Posterior cingulate gyrus (tissue), 11 donors: ENCODE measurements at places on chromosomes 16 and 17.

GRCh38 chr16:49859125-49859811 lies 3.4 kb upstream of the ZNF423 start:
- DNase-seq: no peak

GRCh38 chr16:19239511-19240155 lies 45.9 kb upstream of the CLEC19A start:
- no peak for DNase-seq

DNA sequence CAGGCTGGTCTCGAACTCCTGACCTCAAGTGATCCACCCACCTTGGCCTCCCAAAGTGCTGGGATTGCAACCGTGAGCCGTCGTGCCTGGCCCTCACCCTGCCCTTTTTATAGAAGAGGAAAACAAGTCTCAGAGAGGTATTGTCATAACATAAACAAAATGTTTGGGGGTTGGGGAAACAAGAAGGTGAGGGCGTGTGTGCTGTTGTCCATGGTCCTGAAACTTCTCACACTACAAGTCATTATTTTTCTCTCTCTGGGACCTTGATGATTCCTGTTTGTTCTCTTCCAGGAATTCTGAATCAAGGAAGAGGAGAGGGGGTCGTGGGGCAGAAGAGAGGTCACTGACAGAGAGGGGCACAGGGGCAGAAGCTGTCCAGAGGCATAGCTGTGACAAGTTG lies 160.2 kb upstream of the LHX1 start:
- DNase-seq: no peak

DNA sequence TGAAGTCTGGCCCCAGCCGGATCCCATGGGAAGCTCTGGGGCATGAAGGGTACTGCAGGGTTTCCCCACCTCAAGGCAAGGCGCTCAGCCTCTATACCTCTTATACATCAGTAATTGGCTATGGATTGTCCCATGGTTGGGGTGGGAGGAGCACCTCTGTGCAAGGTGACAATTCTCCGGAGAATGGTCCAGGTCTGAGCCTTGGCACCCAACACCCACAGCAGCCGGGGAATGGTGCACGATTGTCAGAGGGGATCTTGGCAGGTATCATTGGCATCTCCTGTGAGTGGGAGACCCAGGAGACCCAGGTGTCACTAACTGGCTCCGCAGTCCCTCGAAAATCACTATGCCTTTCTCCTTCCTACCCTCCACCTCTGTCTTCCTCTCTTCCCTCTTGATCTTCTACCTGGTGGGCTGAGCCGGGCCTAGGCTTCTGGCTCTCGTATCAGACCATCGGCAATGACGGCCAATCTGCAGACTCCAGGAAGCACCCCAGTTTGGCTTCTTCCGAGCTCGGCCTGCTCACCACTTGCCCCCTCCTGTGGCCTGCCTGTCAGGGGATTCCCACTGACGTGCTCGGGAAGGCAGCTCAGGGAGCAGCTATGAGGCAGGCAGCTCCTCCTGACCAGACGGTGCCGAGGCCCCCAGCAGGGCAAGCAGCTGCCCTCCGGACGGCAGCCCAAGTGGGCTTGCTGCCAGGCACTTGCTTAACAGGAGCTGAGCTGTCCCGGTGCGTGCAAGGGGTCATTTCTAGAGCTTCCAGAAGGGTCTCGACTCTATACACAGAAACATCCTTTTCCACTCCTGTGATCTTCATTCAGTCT lies 10.0 kb upstream of the CALB2 start:
- no peak for DNase-seq

- DNase-seq: no peak
Observed at GRCh38 chr17:77222356-77222755, 81.6 kb downstream of the SEC14L1 start.

- no peak for DNase-seq
Observed at GRCh38 chr17:42436391-42436790, 13.3 kb upstream of the CAVIN1 start.

DNA sequence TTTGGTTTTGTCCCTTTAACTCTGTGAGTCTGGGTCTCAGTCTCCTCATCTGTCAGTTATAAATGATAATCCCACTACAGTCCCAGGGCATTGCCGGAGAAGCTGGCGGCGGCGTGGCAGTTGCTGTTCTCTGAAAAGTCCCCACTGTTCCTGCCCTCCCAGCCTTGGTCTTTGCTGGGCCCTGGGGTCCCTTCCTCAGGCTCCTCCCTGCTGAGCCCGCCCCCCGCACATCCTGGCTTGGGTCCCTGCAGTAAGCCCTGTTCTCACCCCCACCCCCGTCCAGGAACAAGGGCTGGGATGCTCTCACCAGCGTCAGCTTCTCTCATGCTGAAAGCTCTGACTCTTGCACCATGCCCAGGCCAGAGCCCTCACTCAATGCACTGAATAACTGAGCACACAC lies 35.3 kb upstream of the PEMT start:
- no peak for DNase-seq

DNA sequence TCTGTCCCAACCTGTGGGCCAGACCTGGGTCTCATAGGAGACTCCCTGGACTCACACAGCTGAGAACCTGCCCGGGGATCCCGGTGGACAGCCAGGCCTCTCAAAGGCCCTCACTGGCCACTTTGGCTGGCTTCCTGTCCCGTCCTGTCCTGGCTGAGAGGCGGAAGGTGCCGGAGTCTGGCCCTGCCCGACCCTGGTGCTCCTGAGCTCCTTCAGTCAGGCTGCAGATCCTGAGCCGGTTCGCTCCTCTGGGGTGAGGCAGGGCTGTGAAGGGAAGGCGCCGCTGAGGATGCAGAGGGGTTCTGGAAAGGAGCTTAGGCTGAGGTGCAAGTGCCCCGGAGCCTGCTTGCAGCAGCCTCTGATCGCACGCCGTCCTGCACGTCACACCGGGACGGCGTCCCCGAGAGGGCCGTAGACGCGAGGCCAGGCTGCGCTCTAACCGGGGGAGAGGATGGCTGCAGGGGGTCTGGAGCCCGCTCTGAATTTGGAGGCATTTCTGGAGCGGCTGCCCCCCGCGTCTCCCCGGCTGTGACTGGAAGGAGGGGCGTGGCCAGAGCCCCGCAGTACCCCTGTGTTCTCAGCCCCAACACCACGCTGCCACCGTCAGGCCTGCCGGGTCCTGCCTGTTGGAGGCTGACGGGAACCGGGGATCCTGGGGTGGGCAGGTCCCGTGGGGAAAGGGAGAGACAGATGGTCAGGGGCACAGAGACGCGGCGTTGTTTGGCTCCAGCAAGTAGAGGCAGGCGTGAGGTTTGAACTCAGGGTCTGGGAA lies 4.1 kb downstream of the HGS start:
- no peak for DNase-seq

DNA sequence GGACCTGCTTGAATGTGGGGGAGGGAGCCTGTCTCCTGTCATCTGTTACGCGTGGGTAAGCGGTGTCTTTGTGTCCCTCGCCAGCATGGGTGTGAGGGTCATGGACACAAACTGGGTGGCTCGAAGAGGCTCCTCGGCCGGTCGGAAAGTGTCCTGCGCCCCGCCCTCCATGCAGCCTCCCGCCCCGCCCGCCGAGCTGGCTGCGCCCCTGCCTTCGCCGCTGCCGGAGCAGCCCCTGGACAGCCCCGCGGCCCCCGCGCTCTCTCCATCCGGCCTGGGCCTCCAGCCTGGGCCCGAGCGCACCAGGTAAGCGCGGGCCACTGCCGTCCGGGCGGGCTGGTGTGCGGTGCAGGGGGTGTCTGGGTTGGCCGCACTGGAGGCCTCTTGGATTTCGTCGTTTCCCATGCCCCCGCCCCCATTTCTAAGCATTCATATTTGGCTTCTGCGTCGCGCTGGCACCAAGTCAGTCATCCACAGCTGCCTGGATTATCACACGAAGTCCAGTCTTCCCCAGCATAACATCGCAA lies 43.8 kb downstream of the ELAC2 start:
- no peak for DNase-seq

- no peak for DNase-seq
Observed at GRCh38 chr17:42886283-42887176, 14.1 kb upstream of the G6PC1 start.

DNA sequence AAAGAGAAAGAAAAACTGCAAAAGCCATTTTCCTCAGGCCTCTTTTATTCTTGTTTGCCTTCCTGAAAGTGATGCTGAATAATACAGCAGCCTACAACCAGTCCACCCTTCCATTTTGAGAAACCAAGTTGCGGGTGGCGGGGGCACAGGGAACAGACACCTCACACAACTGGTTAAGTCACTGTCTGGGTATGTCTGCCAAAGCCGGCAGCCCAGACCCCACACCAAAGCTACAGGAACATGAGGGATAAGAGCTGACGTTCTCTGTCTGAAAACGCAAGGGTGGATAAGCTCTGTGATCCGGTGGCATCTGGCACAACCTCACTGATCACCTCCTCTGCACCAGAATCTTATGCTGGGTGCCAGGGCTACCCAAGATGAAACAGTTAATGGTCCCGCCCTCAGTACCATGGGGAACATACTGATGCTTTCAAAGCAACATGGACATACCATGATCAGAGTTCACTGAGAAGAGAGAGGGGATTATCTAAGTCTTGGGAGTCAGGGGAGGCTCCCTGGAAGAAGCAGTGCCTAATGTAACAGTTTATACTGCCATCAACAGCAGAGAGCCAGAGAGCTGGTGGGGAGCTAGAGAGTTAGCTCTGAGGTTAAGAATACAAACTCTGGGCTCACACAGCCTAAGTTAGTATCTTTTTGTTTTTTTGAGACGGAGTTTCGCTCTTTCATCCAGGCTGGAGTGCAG lies 53.5 kb downstream of the ERCC4 start:
- no peak for DNase-seq

DNA sequence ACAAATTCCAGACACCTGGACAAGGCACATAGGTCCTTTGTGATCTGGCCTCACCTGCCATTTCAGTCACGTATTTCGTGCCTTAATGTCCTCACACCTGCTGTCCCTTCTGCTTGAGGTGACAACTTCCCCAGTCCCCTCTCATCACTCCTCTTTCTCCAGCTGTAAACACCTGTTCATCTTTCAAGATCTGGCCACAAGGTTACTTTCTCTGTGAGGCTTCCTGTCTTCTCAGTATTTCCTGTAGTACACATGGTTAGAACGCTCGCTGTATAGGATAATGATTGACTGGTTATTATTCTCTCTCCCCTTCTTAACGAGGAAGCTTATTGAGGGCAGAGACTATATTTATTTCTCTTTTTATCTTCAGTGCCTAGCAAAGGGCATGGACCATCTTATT lies 74.5 kb upstream of the PMFBP1 start:
- no peak for DNase-seq

DNA sequence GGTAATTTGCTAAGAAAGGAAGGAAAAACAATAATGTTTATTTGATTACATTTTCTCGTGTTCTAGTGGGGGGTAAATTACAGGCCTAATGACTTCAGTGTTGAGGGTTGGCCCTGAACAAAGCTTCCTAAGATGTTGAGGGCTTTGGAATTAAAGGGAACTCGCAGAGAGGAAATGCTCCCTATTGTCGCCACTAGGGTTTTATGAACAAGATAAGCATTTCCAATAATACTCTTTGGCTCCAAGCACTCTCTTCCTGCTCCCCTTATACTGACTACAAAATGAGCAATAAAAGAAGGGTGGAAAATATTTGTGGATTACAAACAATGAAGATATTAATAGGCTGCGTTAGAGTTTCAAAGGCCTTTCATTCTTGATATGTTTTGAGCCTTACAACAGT lies 363.6 kb downstream of the HS3ST3B1 start:
- DNase-seq: no peak

GRCh38 chr16:9706217-9706836 lies 475.9 kb downstream of the GRIN2A start:
- DNase-seq: no peak

GRCh38 chr16:29903590-29903989 lies 3.3 kb downstream of the ASPHD1 start:
- no peak for DNase-seq

DNA sequence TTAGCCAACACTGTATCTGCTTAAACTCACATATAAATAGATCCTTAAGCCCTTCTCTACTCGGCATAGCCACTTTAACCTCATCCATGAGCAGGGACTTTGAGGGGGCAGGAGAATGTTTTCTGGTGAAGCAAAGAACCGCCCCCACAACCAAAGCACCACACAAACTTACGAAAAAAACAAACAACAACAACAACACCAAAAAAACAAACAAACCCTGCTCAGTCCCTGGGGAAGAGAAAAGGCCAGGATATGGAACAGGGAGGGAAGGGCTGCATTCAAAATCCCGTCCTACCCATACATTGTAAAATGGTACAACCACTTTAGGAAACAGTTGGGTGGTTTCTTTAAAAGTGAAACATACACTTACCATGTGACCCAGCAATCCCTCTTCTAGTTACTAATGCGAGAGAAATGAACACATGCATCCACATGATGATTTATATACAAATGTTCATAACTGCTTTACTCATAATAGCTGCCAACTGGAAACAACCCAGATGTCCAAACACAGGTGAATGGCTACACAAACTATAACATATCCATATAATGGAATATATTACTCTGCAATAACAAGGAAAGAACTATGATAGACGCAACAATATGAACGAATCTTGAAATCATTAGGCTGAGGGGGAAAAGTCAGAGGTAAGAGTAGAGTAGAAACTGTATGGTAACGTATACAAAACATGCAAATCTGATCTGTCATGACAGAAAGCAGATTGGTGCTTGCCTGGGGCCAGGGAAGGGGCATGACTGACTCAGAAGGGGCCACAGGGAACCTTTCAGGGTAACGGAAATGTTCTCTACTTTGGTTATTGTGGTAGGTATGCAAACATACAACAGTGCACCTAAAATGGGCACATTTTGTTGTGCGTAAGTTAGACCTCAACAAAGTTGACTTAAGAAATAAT lies 37.7 kb upstream of the TOB1 start:
- DNase-seq: no peak

DNA sequence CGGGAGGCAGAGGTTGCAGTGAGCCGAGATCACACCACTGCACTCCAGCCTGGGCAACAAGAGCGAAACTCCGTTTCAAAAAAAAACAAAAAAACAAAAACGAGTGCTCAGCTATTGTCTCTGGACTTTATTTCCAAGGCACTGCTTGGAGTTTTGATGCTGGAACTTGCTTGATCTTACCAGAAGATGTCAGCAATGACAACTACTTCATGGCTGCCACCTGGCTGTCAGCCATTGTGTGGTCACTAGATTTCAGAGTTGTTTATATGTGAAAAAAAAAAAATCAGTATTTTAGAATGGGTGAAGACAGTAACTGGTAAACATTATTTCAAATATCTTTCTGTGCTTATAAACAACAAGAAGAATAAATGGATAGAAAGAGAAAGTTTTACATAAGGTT lies 26.3 kb upstream of the OR4D1 start:
- peak; percentile 14 for DNase-seq

- no peak for DNase-seq
Observed at GRCh38 chr17:54270499-54270898, 447.8 kb downstream of the KIF2B start.

DNA sequence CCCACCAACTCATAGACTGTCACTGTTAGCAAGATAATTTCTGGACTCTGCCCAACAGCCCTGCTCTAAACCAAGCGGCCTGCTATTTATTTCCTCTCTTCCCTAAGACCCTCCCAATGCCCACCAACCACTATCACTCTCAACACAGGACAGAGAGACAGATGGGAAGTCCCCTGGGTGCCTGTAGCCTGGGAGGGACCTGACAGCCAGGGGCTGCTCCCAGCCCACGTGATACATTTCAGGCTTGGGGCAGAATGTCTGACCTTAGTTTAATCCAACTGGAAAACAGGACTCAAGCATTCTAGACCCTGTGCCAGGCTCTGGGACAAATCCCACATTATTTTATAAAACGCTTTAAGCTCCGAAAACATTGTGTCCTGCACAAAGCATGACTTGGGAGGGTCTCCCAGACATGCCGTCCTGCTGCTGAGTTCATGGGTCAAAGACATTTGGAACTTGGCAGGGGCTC lies 23.6 kb downstream of the XYLT1 start:
- DNase-seq: no peak

GRCh38 chr17:73555199-73555960 lies 88.9 kb downstream of the SDK2 start:
- no peak for DNase-seq

GRCh38 chr17:538181-538973 lies 176.3 kb downstream of the VPS53 start:
- no peak for DNase-seq
